ENCODE measurements at places on chromosomes 1 and 21.

DNA sequence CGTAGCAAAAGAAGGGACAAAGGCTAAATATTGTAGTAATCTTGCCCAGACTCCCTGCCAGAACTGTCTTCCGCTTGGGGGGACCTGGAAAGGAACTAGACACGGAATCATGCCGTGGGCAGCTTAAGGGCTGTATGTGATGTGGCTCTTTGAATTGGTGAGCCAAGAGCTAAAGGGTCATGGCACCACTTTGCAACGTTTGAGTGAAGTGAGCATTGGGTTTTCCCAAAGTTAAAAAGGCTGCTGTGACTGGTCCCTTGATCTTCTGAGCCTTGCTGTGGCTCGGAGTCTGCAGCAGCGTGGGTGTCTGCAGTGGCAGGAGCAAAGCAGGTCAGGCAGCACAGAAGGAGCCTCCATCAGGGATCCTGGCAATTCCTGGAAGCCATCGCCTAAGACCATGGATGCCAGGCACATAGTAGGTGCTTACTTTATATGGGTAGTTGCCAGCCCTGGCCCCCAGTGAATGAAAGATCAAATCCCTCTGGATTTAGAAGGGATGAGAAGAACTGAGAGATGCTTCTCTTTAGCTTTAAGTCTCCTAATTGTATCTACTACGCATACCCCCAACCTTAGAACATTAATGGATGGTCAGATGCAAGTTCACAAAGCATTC is 1.8 kb downstream of the SMYD2 start:
- DNase-seq = no peak

DNA sequence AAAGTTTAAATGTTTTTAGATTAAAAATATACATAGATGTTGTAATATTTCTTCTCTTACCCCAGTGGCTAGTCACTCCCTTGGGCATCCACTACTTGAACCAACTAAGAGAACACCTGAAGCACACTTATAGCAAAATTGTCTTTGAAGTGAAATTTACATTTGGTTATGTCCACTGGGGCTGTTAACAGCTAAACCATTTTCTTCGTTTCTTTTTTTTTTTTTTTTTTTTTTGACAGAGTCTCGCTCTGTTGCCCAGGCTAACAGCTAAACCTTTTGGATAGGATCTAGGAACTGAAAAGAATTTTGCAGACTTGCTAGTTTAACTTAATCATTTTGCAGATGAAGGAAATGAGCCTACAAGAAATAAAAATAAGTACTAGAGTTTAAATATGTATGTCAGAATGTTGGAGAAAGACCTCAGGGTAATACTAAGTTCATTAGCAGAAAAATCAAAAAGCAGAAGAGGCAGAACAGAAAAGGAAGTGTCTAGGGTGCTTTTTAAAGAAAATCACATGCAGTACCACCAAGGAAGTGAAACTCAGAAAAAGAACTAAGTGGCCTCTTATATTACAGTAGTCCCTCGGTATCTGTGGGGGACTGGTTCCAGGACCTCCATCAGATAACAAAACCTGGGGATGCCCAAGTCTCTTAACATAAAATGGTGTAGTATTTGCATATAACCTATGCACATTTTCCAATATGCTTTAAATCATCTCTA is 11.8 kb downstream of the DRAM2 start:
- DNase-seq = no peak

DNA sequence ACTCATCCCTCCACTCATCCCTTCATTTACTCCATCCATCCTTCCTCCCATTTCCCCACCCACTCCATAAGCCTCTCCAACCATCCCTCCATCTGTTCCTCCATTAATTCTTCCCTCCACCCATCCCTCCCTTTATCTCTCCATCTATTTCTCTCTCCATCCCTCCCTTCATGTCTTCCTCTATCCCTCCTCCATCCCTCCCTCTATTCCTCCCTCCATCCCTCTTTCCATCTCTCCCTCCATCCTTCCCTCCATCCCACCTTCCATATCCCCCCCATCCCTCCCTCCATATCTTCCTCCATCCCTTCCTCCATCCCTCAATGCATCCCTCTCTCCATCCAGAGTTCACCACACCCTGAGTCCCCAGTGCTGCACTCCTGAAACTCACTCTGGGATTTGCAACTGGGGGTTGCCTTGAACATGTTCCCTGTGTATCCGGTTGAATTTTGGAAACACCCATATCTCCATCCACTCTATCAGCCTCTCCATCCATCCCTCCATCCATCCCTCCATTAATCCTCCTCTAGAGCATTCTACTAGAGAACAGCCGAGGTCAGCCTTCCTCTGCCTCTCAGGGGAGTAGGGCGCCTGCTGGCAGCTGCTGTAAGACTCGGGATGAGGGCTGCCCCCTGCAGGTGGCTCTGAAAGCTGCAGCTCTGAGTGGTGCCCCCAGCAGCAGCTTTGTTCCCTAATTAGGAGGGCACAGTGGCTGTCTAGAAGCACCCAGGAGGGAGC is 39.4 kb downstream of the ABCG1 start:
- DNase-seq = no peak

DNA sequence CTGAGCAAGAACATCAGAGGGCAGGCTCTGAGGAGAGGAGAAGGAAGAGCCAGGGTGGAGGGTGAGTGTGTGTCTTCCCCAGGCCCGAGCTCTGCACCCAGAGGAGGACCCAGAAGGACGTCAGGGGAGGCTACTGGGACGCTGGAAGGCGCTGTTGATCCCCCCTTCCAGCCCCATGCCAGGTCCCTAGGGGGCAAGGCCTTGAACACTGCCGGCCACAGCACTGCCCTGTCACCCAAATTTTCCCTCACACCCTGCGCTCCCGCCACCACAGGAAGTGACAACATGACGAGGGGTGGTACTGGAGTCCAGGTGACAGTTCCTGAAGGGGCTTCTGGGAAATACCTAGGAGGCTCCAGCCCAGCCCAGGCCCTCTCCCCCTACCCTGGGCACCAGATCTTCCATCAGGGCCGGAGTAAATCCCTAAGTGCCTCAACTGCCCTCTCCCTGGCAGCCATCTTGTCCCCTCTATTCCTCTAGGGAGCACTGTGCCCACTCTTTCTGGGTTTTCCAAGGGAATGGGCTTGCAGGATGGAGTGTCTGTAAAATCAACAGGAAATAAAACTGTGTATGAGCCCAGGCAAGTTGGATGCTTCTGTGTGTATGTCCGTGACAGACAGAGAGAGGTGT is 17.1 kb downstream of the BCAN start:
- DNase-seq = no peak

GRCh38 chr1:207920444-207921021 is 9.6 kb upstream of the CD34 start:
- no peak for DNase-seq

DNA sequence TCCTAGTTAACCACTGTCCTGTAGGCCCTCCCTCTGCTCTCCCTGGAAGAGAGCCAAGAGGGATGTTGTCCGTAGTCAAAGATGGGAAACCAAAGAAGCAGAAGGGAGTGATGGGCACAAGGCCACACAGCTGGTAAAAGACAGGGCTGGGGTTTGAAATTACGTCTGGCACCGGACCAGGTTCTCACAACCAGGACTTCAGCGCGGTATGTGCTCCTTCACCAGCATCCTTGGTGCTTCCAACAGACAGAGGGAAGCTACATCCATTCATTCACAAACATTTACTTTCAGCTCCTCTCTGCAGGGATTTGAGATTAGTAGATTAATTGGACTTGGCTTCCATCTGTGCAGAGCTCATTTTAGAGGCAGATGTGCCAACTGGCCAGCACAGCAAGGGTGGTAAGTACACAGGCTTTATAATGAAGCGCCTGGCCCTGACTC is 191.2 kb downstream of the TRABD2B start:
- no peak for DNase-seq

- DNase-seq = no peak
Measured at GRCh38 chr1:218845589-218845988, 328.1 kb upstream of the LYPLAL1 start.

DNA sequence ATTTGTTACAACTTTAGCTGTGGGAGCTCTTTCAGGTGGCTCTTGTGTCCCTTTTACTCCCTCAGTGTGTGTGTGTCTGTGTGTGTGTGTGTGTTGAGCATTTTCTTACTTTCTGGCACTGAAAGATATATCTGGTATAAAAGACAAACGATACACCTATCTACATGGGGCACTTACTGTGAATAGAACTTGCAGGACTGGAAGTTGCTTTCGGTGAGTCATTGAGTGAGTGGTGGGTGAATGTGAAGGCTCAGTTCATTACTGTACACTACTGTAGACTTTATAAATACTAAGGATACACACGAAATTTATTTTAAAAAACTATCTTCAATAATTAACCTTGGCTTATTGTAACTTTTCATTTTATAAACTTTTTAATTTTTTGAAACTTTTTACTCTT is 38.7 kb downstream of the BTBD8 start:
- no peak for DNase-seq

- no peak for DNase-seq
Measured at GRCh38 chr1:207223162-207223561, 98.3 kb upstream of the CD55 start.

DNA sequence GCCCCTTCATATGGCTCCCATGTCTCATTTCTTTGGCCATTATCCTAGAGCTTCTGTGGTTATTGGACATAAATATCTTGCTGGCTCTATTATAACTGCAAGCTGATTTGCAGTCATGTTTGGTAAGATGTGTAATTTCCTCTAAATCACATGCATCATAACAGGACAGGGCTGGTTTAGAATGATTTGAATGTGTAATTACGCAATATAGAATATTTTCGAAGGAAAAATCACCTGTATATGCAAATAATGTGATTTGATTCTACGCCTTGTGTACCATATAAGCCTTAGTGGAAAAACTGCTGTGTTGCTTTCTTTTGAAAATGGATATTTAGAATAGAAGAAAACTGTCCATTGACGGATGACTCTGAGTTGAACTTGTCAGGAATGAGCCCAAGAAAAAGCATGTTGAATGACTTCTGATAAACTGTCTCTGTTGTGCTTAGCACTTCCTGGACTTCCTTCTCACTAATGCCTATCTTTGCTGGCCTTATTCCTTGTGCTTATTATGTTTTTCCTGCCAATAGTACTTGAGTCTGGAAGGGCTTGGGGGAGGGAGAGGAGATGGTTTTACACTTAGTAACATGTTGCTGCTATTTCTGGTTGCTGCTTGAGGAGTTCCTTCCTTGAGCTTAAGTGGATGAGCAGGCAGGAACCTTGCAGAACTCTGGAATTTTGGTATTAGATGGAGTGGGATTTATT is 6.5 kb downstream of the CACHD1 start:
- DNase-seq = no peak

GRCh38 chr21:42993051-42993712 is 18.8 kb downstream of the PKNOX1 start:
- DNase-seq = no peak

DNA sequence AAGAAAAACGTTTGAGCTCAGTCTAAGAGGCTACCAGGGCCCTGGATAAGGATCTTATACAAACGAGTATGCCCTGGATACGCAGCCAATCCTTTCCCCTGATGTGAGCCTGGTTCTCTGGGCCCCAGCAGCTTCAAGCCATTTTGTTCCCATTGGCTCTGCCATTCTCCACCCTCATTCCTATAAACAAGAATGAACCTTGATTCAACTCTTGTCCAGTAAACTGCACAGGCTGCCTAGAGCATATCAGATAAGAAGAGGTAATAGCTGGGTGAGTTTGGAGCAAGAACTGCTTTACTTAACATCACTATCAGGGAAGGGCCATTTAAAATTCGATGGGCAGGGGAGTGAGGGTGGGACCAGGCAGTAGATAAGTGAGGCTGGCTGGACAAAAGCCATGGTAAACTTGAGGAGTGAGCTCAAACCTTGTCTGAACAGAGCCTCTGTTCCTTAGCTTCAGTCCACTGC is 11.3 kb downstream of the BTG2 start:
- no peak for DNase-seq

DNA sequence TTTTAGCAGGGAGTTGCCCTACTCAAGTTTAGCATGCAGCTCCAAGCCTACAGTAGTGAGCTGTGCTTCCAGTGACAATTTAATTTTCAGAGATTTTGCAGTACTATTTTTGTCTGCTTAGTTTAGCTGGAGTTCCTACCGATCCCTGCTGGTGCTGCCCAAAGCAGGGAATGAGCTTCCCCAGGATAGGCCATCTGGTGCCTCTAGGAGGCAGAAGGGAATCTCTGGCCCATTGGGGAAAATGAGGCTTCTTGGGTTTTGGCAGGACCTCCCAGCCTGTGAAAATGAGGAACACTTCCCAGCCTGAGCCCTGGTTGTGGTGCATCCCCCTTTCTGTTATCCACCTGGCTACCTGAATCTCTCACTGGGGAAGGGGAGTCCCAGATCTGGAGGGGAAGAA is 149.2 kb downstream of the RASAL2 start:
- no peak for DNase-seq

DNA sequence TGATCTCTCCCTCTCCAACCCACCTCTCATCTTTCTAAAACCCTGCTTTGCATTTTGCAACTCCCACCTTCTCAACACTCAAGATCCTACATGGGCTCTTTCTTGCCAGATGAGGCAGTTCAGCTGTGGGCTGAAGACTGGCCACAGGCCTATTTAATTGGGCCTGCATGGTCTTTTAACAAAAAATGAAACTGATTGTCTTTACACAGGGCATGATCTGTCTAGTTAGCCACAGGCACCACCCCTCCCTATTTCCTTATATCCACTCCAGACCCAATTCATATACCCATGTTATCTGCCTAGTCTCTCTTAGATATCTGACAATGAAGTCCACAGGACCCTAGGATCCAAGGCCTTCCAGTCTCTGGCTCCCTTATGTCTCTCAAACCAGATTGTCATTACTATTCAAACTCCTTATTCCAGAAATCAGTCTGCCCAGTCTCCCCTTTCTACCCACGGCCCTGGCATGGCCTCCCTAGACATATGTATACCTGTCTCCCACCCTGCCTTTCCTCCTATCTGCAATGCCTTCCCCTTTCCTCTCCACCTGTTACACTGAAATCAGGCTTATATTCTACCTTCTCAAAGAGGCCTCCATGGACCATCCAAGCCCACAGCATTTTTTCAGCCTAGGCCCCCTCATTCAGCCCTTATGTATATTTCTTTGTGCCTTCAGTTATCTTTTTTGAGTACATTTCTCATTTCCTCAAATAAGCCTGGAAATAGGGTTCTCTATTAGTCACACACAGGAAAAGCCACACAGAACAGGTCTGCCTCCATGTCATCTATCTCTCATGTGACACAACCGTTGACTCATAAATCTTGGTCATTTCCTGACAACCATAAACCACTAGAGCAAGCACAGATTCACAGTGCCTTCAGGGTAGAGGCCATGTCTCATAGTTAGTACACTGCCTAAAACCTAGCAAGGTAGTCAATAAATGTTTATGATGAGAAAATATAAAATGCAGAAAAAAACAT is 39.0 kb downstream of the LPAR3 start:
- no peak for DNase-seq

GRCh38 chr1:75276385-75276784 is 142.2 kb downstream of the LHX8 start:
- no peak for DNase-seq

- no peak for DNase-seq
Measured at GRCh38 chr21:27122686-27123085, 155.8 kb upstream of the ADAMTS5 start.

- DNase-seq = no peak
Measured at GRCh38 chr1:111406321-111406768, 21.2 kb downstream of the OVGP1 start.

DNA sequence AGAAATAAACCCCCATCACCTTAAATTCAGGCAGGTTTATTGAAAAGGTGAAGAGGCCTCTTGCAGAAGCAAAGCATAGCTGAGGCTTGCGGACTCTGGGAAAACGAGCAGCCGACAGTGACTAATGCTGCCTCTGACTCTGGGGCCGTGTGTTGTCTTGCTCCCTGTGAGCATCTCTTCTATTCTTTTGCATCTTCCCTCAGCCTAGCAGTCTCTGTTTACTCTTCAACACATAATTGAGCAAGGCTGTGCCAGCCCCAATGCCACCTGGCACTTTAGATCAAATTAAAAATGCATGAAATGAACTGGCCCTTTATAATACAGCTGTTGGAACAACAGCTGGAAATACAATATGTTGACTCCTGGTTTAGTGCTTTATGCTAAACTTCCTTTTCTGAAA is 18.4 kb upstream of the REG4 start:
- no peak for DNase-seq

Data from osteocyte (in vitro differentiated cells).